NCI-H2081 (cell line): ENCODE measurements at places on chromosomes 3 and 15.
A peak's percentile ranks its signal among the peaks of the same experiment; 100 is the strongest.

- no peak for DNase-seq
These were observed 41.3 kb downstream of the NECTIN3 start for GRCh38 chr3:111112913-111113312.

DNA sequence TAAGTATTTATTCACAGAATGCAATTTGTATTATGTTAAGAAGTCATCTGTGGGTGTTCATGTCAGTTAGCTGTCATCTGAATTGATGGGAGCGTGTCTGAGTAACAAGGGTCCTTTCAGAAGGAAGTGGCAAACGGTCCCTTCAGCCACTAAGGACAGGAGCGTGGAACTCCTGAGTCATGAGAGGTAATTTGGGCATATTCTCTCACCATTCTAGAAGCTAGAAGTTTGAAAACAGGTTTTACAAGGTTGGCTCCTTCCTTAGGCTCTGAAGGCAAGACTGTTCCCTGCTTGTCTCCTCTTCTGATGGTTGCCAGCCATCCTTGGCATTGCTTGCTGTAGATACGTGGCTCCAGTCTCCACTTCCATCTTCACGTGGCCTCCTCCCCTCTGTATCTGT lies 19.7 kb downstream of the ABHD2 start:
- no peak for DNase-seq

- no peak for DNase-seq
These were observed 627.1 kb downstream of the ROBO1 start for GRCh38 chr3:79140708-79141107.

DNA sequence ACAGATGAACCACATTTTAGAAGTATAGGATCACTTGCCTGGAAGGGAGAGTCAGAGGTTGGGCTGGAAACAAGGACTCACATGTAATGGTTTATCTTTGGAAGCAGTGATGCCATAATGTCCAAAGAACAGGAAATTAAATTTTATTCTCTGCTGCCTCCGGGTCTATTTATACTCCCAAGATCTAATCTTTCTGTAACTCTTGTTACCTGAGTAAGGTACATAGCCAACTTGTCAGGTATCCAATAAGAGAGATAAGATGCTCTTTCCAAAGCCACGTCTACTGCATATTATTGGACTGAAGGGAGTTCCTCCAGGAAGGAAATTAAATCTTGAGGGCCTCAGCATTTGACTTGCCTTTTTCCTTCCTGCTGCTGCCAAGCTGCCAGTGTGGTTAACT lies 71.0 kb downstream of the CRYGS start:
- DNase-seq = no peak

GRCh38 chr3:134654031-134654430 lies 3.2 kb upstream of the KY start:
- DNase-seq = no peak

DNA sequence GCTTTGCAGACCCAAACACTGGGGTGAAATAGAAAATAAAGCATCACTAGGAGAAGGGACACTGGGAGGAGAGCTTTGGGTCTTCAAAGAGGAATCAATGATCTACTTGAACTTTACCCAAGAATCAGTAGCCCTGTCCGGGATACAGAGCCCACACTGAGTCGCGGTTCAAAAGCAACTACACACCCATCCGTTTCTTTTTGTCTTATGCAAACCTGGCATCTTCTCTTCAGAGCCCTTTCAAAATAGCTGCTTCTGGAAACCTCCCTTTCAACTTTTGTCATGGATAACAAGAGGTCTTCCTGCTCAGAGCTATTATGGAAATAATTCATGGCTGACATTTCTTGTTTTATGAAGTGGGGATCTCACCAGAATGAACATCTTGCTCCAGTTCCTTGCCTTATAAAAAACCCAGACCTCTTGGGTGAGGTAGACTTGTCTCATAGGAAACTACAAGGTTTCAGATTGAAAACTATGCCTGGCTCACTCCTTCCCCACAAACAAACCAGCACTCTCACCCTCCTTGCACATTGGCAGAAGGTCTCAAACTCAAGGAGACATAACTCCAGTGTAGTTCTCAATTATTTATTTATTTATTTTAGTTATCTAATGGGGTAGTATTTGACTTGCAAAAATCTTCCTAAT lies 115.1 kb upstream of the ARHGEF3 start:
- no peak for DNase-seq

DNA sequence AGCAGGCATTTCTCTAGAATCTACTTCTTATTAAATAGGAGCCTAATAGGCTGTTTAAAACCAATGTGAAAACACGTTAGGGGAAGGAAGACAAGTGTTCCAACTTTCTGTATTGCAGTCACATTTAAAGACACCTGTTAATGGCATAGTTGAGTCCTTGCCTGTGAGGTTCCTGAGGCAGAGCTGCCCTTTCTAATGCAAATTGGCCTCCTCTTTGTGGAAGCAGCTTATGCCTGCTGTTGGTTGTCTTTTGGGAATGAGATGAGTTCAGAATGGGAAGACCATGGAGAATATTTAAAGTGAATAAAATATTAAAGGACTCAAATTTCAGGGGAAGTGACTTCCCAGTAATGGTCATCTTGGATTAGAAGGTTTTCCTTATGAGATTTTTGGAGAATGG lies 51.2 kb downstream of the NEK11 start:
- DNase-seq = no peak

GRCh38 chr15:34644851-34645250 lies 61.4 kb upstream of the GOLGA8B start:
- DNase-seq = no peak

- no peak for DNase-seq
These were observed 230.7 kb downstream of the SUCLG2 start for GRCh38 chr3:67423722-67424121.

- DNase-seq = no peak
These were observed 138.2 kb upstream of the CNTN4 start for GRCh38 chr3:1960506-1960905.

DNA sequence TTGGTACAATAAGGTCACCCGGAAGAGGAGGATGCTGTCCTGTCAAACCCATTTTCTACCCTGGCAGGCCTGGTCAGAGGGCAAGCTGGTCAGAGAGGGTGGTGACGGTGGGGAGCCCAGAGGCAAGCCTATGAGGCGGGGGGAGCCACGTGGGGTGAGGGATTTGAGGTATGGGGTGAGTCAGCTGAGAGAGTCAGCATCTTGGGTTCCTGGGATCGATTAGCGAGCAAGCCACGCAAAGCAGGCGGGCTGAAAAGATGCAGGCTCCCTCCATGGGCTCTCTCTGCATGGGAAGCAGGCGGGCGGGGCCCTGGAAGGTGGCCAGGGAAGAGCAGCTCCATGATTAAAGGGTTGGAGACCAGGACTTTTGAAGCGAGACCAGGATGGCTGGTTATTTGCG lies 48.1 kb downstream of the MAGEF1 start:
- no peak for DNase-seq

DNA sequence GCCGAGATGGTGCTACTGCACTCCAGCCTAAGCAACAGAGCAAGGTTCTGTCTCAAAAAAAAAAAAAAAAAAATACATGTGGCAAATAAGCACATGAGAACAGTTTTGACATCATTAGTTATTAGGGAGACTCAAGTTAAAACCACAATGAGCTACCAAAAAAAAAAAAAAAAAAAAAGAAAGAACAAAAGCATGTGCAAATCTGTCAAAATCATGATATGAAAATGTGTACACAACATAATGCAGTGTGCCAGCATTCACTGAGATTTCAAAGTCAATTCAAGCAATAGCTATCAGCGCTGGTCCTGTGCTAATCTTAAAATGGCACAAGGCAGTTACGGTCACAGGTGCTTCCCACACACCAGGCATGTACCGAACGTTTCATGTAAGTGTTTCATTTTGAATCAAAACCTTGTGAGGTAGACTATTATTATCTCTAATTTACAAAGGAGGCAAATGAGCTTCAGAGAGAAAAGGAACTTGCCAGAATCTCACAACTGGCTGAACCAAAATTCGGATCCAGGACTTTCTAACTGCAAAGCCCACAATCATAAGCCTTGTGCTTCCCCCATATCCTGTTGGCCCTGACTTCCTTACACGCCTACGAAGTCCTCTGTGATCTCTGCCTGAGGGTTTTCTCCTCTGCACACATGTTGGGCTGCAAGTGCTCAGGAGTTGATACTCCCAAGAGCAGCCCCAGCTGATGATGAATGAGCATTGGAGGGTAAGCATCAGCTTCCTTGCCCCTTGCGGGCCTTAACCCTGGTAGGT lies 200.1 kb upstream of the PROK2 start:
- no peak for DNase-seq

GRCh38 chr15:65550681-65551098 lies 20.4 kb downstream of the HACD3 start:
- DNase-seq = no peak

GRCh38 chr15:42499858-42500609 lies 4.6 kb downstream of the SNAP23 start:
- DNase-seq = no peak

DNA sequence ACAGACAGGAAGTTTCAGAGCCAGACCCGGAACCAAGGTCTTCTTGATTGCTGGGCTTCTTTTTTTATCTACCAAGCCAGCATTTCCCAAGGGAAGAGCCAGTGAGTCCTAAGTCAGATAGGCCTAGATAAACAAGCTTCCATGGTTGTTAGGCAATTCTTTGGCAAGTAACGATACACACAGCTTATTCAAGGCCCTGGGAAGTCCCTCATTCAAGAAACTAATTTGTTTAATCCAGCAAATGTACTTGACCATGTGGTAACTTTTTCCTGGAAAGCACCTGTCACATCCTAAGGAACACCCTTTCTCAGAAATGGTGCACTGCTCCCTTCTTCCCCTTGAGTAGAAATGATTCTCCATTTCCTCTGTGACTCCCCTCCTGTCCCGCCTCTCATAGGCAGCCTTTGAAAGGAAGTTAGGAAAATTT lies 209.9 kb downstream of the ITPR1 start:
- no peak for DNase-seq

DNA sequence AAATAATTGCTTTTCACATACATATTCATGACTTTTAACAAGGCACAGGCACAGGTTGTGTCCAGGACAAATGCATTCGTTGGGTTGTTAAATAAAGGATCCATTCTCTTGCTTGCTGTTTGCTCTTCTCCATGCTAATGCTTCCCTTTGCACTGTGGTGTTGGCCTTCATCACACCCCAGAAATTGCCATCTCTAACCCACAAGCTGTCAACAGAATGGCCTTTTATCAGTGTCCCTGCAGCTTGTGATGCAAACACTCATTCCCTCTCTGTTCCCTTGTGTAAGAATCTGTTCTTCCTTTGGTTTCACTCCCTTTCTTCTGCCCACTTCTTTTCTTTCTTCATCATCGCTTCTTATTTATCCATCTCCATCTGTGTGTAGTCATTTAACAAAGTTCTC lies 72.2 kb downstream of the SLC7A14 start:
- no peak for DNase-seq

DNA sequence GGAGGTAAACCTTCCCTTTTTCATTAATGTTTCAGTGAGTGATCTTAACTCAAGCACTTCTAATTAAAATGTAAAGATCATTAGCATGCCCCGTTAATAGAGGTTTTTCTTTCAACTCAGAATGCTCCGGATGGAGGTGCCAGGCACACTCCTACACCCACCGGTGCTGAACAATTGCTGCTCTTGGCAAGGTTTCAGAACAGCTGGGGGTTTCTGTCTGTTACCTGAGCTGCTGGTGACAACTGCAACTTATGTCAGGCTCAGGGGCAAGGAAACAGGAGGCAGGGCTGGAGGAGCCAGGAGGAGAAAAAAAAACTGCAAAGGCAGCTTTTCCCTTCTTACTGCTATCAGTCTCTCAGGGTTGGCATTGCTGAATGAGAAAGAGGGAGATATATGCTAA lies 250.1 kb downstream of the DIPK2A start:
- peak; percentile 69 for DNase-seq

GRCh38 chr15:89067751-89068150 lies 20.5 kb upstream of the ABHD2 start:
- DNase-seq = no peak

GRCh38 chr15:38589502-38589901 lies 24.9 kb upstream of the RASGRP1 start:
- DNase-seq = no peak

DNA sequence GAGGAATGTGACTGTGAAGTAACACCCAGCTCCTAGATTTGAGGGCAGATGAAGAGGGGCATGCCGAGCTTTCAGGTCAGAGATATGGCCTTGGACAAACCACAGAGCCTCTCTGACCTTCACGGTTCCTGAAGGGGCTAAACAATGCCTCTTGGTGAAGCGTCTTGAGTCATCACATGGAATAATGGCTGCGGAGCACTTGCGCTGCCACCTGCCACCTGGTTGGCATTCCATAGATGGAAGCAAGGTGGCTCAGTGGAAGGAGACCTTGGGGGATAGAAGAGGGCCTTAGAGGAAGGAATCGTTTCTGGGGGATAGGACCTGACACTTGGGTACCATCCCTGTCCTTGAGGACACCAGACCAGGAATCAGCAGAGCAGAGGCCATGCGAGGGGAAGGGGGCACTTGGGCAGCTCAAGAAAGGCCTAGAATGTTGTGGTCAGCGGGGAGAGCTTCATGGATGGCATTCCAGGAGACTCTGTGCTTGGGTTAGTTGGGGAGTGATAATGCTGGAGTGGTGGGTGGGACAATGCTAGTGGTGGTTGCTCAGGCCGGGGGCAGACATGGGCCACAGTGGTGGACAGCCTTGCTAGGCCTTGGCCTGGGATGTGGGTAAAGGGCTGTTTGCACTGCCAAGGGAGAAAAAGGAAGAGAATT lies 12.6 kb downstream of the MRAS start:
- no peak for DNase-seq

DNA sequence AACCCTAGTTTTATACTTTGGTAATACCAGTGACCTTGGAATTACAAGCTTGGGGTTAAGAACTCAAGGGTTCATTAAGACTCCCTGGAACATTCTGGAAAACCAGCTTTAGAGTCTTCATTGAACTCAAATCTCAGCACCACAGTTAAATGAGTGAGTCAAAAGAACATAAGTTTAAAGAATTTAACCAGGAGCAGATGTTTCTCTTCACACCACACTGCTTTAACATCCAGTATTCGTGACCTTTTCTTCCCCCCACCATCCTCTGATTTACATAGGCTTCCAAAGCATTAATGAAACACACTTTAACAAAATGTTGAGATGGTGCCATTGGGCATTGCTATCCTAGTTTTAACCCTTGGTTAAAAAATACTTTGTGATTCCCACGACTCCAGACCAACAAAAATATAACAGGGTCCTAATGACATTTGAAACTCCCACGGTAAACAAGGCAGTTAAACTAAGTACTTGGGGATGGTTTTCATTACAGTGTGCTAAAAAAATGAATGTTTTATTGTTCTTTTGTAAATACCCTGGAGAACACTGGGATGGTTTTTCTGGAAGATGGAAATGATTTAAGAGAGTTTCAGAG lies 123.9 kb downstream of the OXNAD1 start:
- no peak for DNase-seq
